Ammon's horn (tissue), 1 donor: ENCODE measurements at places on chromosomes 7 and 10.

- no peak for DNase-seq
Observed at GRCh38 chr7:77565917-77566316, 28.8 kb downstream of the PTPN12 start.

DNA sequence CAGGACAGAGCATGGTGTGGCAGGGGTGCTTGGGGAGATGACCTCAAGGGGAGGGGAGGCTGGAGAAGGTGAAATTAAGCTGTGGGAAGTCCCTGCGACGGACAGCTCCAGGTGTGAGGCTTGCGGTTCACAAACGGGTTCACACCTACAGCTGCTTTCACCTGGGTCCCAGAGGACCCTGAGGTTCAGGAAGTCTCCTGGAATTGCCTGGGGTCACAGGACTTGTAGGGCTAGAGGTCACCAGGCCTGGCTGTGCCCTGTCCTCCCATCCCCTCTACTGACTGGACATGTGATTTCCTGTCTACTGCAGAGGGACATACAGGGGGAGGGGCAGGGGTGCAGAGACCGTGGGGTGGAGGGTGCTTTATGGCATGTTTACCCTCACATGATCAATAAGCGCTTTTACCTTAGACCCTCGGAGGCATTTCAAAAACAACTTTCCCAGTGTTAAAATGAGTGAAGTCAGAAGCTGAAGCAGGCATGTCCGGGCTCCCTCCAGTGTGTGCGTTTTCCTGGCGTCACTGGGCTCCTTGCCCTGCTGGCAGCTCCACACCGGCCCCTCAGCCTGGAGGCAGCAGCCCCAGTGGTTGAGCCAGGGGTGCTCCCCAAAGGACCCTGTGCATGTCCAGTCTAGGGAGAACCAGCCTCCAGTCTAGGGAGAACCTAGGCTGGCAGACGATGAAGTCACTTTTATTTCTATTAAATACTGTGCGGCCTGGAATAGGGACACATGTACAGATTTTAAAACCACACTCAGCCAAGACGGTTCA, 66.6 kb upstream of the IGFBP3 start:
- no peak for DNase-seq

DNA sequence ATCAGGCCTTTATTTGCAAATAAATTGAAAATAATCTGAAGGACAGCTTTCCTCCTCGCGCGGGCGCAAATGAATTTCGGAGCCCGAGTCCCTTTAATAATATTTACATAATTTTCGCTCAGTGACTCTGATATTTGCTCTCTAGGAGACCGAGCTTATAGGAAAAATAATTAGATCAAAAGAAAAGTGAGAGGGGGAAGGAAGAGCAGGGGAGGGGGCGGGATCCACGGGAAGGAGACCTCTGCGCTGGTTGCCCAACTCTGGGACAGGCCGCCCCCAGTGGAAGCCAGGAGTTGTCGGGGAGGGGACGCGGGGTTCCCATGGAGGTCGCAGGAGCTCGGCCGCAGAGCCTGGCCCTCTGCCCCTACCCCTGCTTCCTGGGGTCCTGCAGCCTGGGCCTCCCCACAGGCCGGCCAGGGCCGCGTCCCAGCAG, 5.8 kb downstream of the UNCX start:
- DNase-seq: no peak

GRCh38 chr10:30346131-30346530, 2.9 kb downstream of the MTPAP start:
- DNase-seq: no peak

GRCh38 chr7:66758950-66759628, 18.6 kb downstream of the RABGEF1 start:
- no peak for DNase-seq
